Neural crest cell (in vitro differentiated cells): ENCODE measurements at places on chromosomes 1 and 21.

- no peaks in the 10 kb centered on the region for H3K36me3 ChIP-seq
- no peak overlapping the region for H3K4me3 ChIP-seq
- peaks cover 2% of the 10 kb centered on the region for H3K4me1 ChIP-seq
Measured at GRCh38 chr1:157407917-157408525, 144.3 kb downstream of the FCRL5 start.

DNA sequence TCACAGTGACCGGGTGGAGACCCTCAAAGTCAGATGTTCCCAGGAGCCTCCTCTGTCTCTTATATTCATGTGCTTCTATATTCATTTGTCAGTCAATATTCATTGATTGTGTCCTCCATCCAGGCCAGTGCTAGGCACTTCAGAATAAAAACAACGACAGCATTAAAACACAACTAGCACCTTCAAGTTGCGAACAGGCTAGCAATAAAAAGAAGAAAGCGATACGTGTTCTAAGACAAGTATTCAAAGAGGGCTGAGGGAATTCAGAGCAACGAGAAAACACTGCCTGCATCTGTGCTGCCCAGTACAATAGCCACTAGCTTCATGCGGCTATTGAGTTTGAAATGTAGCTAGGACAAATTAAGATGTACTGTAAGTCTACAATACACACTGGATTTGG is 138.0 kb downstream of the PLXNA2 start:
- no peak for DNase-seq
- H3K4me1 ChIP-seq, result peaks cover 70% of the 10 kb centered on the region
- no peaks in the 10 kb centered on the region for H3K27me3 ChIP-seq
- peak overlapping the region; percentile 44 for H3K27ac ChIP-seq

DNA sequence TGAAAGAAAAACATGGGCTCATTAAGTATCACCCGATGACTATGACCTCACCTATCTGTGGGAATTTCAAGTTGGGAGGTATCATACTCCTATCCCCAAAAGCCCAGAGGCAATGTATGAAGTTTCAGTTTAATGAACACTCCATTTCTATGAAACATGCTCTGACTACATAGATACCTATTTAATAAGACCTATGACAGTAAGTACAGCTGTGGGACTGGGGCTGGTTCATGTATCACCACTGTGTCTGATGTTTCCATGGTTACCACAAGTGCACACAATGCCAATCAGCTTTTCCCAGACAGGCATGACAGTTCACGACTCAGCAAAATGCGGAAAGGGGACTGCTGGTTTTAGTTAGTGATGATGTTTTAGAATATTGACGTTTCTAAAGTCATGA is 167.7 kb downstream of the SIPA1L2 start:
- H3K27ac ChIP-seq, result no peak overlapping the region
- H3K4me1 ChIP-seq, result peaks cover 21% of the 10 kb centered on the region
- H3K36me3 ChIP-seq, result peaks cover 23% of the 10 kb centered on the region
- H3K27me3 ChIP-seq, result no peaks in the 10 kb centered on the region

- H3K27me3 ChIP-seq, result peaks cover 3% of the 10 kb centered on the region
- H3K27ac ChIP-seq, result no peak overlapping the region
- H3K4me1 ChIP-seq, result peaks cover 30% of the 10 kb centered on the region
Measured at GRCh38 chr21:42392731-42393442, 3.0 kb downstream of the TMPRSS3 start.

- H3K27ac ChIP-seq, result no peak overlapping the region
- no peak overlapping the region for H3K4me3 ChIP-seq
- no peak for DNase-seq
- H3K4me1 ChIP-seq, result peaks cover 13% of the 10 kb centered on the region
- no peaks in the 10 kb centered on the region for H3K27me3 ChIP-seq
Measured at GRCh38 chr1:203369666-203370065, 18.7 kb upstream of the FMOD start.

GRCh38 chr1:86618358-86618757 is 71.5 kb downstream of the CLCA4 start:
- peaks cover 12% of the 10 kb centered on the region for H3K27me3 ChIP-seq
- no peaks in the 10 kb centered on the region for H3K36me3 ChIP-seq
- no peak for DNase-seq
- H3K27ac ChIP-seq, result no peak overlapping the region

DNA sequence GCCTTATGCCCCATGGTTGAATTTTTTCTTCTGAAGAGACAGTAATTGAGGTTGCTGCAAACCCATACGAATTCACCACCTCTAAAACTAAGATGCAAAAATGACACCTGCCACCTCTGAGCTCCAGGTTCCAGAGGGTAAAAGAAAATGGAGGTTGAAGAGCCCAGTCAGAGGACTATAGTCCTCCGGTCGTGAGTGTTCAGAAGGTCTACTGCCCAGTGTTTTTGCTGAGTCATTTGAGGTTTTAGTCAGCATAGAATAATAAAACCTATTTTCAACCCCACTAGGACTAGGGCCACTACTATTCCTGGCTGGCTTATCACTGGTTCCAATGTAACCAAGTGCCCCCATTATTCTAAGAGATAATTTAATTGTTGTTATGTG is 12.9 kb upstream of the SLAMF7 start:
- H3K27me3 ChIP-seq, result peaks cover 2% of the 10 kb centered on the region
- no peaks in the 10 kb centered on the region for H3K4me1 ChIP-seq
- no peak overlapping the region for H3K4me3 ChIP-seq
- DNase-seq, result no peak
- no peaks in the 10 kb centered on the region for H3K36me3 ChIP-seq

- H3K4me1 ChIP-seq, result peaks cover 7% of the 10 kb centered on the region
- no peak for DNase-seq
- peaks cover 5% of the 10 kb centered on the region for H3K27me3 ChIP-seq
- H3K27ac ChIP-seq, result no peak overlapping the region
- H3K36me3 ChIP-seq, result no peaks in the 10 kb centered on the region
Measured at GRCh38 chr1:228982637-228983036, 247.4 kb downstream of the RHOU start.

GRCh38 chr1:66283622-66284041 is 250.3 kb upstream of the SGIP1 start:
- no peaks in the 10 kb centered on the region for H3K36me3 ChIP-seq
- H3K4me1 ChIP-seq, result peaks cover 20% of the 10 kb centered on the region
- no peak overlapping the region for H3K27ac ChIP-seq
- H3K4me3 ChIP-seq, result no peak overlapping the region

DNA sequence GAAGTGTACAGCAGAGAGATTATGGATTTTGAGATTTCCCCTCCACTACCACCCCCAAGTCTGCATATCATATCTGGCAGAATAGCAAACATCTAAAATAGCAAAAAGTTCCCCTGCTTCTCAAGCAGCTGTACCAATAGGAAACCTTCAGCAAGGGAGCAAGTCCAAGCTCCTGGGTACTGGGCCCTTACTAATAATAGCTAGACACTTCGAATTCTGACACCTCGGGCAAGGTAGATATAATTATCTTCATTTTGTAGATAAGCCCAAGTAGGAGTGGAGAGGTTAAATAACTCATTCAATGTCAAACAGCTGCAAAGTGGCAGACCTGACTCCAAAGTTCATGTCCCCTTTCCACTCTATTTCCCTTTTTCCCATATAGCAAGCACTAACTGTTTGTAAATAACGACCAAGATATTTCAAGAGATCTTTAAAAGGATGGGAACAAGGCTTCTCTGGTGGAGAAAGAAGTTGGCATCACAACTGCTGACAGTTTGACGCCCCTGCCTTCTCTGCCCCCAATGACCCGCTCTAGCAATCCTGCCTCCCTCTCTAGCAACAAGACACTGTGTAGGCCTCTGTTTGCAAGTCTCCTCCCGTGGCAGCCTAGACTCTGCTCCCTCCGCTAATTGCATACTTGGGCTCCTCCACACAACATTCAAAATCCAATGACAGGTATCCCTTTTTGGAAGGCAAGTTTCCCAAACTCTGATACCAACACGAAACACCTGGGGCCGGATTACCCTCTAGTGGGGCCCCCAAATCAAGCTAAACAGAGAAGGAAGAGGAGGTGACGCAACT is 18.7 kb upstream of the ADAR start:
- peaks cover 15% of the 10 kb centered on the region for H3K36me3 ChIP-seq
- H3K4me3 ChIP-seq, result peak overlapping the region; percentile 92

DNA sequence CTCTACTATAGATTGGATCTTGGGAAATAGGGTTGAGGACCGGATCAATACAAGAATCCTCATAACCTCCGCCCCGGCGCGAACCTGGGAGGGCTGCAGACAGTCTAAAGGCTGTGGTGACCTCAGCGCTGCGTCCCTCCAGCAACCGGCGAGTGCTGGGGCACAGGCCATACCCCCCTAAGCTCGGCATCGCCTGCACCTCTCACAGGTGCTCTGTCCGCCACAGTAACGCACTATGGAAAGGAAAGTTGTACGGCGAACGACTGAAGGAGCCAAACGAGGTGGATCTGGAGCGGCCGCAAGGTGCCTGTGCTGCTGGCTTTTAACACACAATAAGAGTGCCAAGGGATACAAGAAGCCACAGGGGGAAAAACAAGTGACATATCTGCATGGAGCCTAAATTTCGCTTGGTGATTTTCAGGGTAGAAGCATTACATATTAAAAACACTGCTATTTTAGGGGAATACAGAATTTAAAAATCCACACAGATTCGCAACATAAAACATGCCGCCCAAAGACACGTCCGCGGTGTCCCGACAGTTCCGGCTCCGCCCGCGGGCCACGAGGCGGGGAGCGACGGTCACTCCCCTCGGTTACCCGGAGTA is 1.4 kb upstream of the RBM15 start:
- peak; percentile 30 for DNase-seq
- H3K4me3 ChIP-seq, result no peak overlapping the region
- H3K27ac ChIP-seq, result no peak overlapping the region
- no peaks in the 10 kb centered on the region for H3K27me3 ChIP-seq
- peaks cover 9% of the 10 kb centered on the region for H3K36me3 ChIP-seq

GRCh38 chr1:166170726-166171125 is 3.9 kb upstream of the FAM78B start:
- peak overlapping the region; percentile 23 for H3K4me3 ChIP-seq

- no peak for DNase-seq
- peaks cover 10% of the 10 kb centered on the region for H3K27me3 ChIP-seq
- H3K36me3 ChIP-seq, result no peaks in the 10 kb centered on the region
- H3K4me3 ChIP-seq, result no peak overlapping the region
- H3K27ac ChIP-seq, result no peak overlapping the region
Measured at GRCh38 chr1:118945489-118945888, 42.7 kb downstream of the TBX15 start.
